ENCODE measurements at places on chromosomes 2 and 18.

DNA sequence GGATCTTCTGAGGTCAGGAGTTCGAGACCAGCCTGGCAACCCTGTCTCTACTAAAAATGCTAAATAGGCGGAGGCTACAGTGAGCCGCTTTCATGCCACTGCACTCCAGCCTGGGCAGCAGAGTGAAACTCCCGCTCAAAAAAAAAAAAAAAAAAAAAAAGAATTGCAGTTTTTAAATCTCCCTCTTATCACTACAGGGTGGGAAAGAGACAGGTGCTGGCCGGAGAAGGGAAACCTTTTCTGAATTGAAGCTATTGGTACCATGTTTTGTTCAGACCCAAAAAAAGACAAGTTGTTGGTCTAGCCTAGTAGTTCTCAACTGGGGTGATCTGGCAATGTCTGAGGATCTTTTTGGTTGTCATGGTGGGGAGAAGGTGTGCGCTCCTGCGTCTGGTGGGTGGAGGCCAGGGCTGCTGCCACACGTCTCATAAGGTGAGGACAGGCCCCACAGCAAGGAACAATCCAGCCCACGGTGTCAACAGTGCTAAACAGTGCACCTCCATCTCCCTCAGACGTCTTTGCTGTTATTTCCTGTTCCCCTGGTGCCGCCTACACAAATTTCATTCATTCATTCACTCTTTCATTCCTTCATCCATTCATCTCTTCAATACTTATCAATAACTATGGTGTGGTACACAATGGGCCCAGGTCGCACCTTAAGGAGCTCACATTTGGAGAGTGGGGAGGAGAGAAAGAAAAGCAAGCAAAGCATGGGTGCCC, 28.8 kb upstream of the ODC1 start:
- no peak for DNase-seq

- no peak for DNase-seq
These were observed 5.8 kb upstream of the TMEM37 start for GRCh38 chr2:119425620-119426395.

- no peak for DNase-seq
These were observed 392.1 kb upstream of the HS6ST1 start for GRCh38 chr2:128710729-128711128.

GRCh38 chr2:191230174-191230573, 15.0 kb upstream of the MYO1B start:
- DNase-seq, result no peak

GRCh38 chr2:140604096-140604495, 1526.7 kb downstream of the LRP1B start:
- no peak for DNase-seq

Measured in HuH-7.5 (cell line).